Stimulated activated CD8-positive, alpha-beta memory T cell treated with anti-CD3 and anti-CD28 coated beads, Interleukin-12 subunit alpha, Interleukin-12 subunit beta, amount 100 ng/mL, for 1 hour (primary cell): ENCODE measurements at places on chromosomes 12 and 14.

GRCh38 chr12:2248901-2249381, 196.2 kb downstream of the CACNA1C start:
- no peak for DNase-seq

DNA sequence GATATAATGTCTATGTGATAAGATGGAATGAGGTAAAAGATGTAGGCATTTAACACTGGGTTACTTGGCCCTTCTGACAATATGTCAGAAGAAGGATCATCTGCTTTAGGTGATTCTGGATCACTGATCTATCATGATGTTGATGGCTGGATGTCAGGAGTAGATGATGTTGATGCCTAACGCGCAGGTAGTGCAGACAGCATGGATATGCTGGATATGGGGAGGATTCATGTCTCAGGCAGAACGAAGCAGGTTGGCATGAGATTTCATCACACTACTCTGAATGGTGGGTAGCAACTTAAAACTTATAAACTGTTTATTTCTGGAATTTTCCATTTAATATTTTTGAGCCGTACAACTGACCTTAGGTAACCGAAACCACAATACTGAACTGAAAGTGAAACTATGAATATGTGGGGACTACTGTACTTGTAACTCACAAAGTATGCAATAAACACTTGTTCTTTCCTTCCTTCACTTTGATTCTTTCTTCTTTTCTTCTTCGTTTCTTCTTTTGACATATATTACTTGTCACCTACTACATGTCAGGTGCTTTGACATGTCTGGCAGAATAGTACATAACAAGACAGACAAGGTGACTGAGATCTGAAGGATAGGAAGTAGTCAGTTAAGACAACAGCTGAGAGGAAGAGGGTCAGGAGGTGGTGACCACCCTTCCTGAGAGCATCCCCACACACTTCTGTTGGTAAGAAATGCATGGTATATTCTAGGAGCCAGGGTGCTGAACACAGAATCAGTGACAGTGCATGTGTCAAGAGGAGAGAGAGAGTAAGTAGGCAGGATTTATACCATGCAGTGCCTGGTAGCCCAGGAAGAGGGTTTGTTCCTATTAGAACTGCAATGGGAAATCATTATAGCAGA, 238.8 kb downstream of the PPFIA2 start:
- DNase-seq = no peak

- no peak for DNase-seq
Observed at GRCh38 chr12:82412246-82412645, 53.9 kb downstream of the METTL25 start.

DNA sequence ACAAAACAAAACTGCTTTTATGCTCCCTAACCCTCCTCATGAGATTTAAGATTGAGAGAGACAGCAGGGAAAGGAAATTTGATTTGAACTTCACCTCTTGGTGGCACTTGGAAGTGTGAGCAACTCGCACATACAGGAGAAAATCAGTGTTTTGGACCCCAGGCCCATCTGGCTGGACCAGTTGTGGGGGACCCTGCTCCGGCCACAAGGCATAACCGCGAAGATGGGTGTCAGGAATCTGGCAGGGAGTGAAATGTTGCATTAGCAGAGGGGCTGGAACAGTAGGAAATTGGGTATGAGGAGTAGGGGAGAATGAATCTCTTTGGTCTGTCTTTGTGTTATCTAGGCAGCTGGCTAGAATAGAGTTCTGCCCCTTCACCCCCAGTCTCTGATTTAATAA, 1.2 kb downstream of the CIROP start:
- DNase-seq = no peak

DNA sequence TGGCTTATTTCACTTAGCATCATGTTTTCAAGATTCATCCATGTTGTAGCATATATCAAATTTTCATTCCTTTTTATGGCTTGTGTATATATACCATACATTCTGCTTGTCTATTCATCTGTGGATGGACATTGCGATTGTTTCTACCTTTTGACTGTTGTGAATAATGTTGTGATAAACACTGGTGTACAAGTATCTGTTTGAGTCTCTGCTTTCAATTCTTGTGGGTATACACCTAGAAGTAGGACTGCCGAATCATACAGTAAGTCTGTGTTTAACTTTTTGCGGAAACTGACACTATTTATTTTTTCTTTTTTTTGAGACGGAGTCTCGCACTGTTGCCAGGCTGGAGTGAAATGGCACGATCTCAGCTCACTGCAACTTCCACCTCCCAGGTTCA, 19.6 kb upstream of the RPS6KA5 start:
- no peak for DNase-seq
